ENCODE measurements at places on chromosomes 16 and 17.

DNA sequence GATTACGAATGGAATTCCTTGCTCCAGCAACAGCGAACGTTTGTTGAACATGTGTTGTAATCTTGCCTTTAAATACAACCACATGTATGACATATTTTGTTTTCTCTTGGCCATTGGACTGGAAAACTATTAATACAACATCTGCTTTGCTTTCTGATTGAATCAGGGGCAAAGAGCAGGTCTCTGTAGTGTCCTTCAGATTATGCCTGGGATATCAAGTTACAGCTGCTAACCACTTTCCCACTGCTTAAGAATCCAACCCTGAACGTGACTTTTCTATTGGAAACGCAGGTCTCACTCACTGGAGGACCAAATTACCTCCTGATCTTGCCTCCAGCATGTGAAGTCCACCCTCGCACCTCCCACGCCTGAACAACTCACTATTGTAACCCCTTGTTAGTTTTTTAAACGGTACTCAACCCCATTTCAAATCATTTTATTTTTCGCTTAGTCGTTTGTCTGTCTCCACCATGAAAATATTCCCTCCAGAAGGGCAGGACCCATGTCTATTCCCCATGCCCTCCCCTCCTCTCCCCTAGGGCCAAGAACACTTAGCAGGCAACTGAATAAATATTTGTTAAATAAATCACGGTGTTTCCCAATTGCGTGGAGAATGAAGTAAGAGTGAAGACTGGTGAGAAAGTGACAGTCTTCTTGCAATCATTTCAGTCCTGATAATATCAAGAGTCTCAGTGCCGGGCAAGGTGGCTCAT lies 57.4 kb upstream of the MRTFB start:
- DNase-seq, result peak; percentile 80

- DNase-seq, result no peak
Observed at GRCh38 chr16:69595127-69596036, 29.6 kb downstream of the NFAT5 start.

GRCh38 chr17:79797492-79798298 lies 818 bp upstream of the CBX8 start:
- DNase-seq, result peak; percentile 25

GRCh38 chr17:74309902-74310301 lies 16.1 kb upstream of the KIF19 start:
- no peak for DNase-seq

GRCh38 chr17:31690151-31690551 lies 168.9 kb downstream of the COPRS start:
- no peak for DNase-seq

- no peak for DNase-seq
Observed at GRCh38 chr17:62186841-62187240, 121.8 kb upstream of the MED13 start.

- DNase-seq, result no peak
Observed at GRCh38 chr16:79728048-79728922, 127.7 kb upstream of the MAF start.

GRCh38 chr17:81513753-81514488 lies 1.3 kb upstream of the ACTG1 start:
- peak; percentile 60 for DNase-seq

DNA sequence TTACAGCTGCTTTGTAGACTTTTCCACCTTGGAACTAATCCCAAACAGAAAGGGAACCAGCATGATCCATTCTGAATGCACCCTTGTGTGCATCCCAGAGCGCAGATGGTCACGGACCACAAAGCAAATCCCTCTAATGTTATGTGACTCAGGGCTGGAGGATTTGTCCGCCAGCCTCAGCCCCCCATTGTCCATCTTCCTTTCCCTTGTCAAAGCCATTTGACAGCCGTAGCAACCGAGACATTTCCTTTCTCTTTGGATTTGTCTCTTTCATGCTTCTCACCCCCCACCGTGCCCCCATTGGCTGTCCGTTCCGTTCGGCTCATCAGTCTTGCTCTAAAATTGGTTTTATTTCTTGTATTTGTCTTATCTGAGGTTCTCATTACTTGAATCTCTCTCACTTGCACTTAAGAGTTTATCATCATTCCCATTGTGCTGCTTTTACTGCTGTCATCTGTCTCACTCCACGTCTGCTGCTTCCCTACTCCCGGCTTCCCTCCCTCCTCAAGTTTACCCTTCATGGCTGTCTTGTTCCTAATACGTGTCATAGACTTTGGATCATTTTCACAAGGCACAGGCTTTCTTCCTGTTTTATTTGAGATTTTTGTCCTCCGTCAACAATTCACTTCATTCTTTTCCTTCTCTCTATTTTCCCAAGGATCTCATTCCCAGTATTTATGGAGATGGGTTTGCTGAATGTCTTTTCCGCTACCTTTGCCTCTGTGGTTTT lies 163.4 kb upstream of the ERCC4 start:
- DNase-seq, result no peak

DNA sequence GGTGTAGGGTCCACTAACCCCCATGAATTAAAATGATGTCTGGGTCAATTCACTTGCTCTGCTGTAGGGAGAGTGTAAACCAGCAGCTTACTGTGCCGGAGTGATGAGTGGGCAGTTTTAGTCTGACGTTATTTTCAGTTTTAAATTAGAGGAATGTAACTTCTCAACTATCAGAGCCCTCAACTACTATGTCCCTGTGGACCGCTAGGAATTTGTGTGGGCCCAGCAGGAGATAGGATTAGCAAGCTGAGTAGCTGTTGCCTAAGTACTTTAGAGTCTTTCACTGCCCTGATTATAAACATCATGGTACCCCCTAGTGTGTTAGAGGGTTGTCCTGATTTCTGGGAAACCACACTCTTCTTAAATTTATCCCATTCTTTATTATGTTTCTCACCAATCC lies 11.4 kb downstream of the MARVELD3 start:
- DNase-seq, result no peak

DNA sequence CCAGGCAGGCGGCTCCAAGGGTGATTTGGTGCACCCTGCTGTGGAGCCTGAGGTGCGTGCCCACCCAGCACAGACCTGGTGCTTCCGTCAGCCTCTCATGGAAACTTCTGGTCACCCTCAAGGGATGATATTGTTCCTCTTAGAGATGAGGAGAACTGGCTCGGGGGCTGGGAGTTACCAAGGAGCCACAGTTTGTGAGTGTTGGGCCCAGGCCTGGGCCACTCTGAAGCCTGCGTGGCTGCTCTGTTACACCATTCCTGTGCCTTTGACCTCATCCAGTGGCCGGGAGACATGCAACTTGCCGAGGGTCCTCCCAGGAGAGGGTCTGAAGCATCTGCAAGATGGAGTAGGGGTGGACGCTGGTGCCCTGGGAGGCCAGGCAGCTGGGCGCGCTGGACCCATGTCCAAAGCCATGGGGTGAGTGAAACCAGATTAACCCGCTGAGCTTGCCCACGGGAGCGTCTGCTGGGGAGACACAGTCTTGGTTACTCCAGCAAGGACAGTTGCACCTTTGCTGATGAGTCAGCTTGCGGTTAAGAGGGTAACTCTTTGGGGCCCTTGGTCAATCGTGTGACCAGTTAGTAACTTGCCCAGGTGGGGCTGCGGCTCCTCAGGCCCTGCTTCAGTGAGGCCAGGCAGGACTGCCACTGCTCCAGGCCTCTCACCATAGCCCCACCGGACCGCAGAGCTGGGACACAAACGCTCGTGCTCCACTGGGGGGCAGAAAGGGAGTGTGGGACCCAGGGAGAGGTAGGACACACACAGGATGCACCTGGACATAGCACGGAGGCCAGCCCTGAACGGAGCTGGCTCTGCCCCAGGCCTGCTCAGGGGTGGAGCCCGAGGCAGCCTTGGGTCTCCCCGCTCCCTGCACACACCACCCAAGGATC lies 7.5 kb downstream of the C16orf90 start:
- no peak for DNase-seq

GRCh38 chr17:56826611-56827414 lies 6.9 kb downstream of the C17orf67 start:
- no peak for DNase-seq

- no peak for DNase-seq
Observed at GRCh38 chr16:29745853-29746345, at the start of gene C16orf54. Gene C16orf54 (minus strand): TSS chr16:29745990. CDS start chr16:29744951, 1,039 bp downstream.

GRCh38 chr16:3564130-3564888 lies 12.9 kb downstream of the NLRC3 start:
- DNase-seq, result no peak

GRCh38 chr16:55236655-55237054 lies 87.3 kb upstream of the IRX6 start:
- DNase-seq, result no peak

DNA sequence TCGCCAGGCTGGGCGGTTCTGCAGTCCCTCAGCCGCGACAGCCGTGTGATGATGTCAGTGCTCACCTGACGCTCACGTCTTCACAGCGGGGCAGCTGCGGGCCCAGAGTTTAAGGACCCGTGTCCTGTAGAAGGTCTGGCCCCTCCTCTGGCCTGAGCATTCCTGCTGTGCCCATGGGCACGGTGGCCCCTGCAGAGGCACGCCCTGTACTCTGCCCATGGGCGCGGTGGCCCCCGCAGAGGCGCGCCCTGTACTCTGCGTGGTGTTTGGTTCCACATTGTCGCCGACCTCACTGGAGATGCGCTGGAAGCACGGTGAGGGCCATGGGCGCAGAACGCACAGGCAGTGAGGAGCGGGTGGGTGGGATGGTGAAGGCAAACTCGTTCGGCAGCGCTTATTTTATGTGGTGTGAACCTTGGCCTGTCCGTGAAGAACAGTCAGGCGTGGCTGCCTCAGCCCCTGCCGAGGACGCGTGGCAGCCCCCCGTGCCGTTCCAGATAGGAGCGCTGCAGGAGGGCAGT lies 122.0 kb downstream of the BANP start:
- no peak for DNase-seq

DNA sequence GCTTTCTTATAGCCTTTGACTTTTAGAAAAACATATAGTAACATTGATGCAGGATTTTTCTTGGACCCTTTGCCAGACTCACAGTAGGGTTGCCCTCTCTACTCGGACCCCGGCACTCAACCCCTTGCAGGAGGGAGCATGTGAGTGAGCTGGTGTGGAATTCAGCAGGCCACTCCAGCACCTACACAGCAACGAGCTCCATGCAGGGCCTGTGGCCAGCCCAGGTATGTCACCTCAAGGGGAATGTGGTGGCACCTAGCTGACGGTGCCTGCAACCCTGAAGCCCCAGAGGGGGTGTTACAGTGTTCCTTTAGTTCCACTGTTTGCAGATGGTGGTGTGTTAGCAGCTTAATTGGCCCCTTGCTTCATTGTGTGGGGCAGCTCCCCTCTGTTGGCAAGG lies 414.9 kb downstream of the KCNJ2 start:
- no peak for DNase-seq
